ENCODE measurements at places on chromosomes 16 and 17. TPM values are rescaled to one million over a fixed set of nuclear protein-coding genes. Genes with fewer than 3 reads are reported as not detected.

The ODAD4 gene
- total RNA-seq, result 0.56 TPM

The AXIN2 gene
- total RNA-seq, result 5.4 TPM

The KRT34 gene
- 2.0 TPM for total RNA-seq

The ALDH3A2 gene
- 52.0 TPM for total RNA-seq

The KRT33B gene
- total RNA-seq, result under 0.01 TPM

The BOLA2 gene
- total RNA-seq, result 29.9 TPM

The TP53TG3B gene
- not detected for total RNA-seq

The MFSD6L gene
- not detected for total RNA-seq

The NPIPA5 gene
- not detected for total RNA-seq

The ASGR1 gene
- 0.58 TPM for total RNA-seq

The CES5A gene
- not detected for total RNA-seq

The TMEM170A gene
- total RNA-seq, result 18.4 TPM

The ITGAX gene
- total RNA-seq, result under 0.01 TPM

The MRC2 gene
- 230 TPM for total RNA-seq

The MYCBPAP gene
- 2.3 TPM for total RNA-seq

The SLC35G3 gene
- total RNA-seq, result not detected

The MARCHF10 gene
- total RNA-seq, result under 0.01 TPM

The TPSG1 gene
- total RNA-seq, result not detected

The PDPK1 gene
- 22.8 TPM for total RNA-seq

The NPIPB2 gene
- 2.0 TPM for total RNA-seq

The CD300H gene
- not detected for total RNA-seq

The SHBG gene
- 0.28 TPM for total RNA-seq

The PDIA2 gene
- not detected for total RNA-seq

The FAM20A gene
- 1.7 TPM for total RNA-seq

The NRN1L gene
- total RNA-seq, result not detected

The SSTR5 gene
- not detected for total RNA-seq

The OR1F1 gene
- total RNA-seq, result not detected

The TBC1D3H gene
- total RNA-seq, result not detected

The SUPT6H gene
- total RNA-seq, result 50.2 TPM
